Right atrium auricular region (tissue), 2 donors: ENCODE measurements at places on chromosomes 11 and 22. TPM values are rescaled to one million over a fixed set of nuclear protein-coding genes. Genes with fewer than 3 reads are reported as not detected.

DNA sequence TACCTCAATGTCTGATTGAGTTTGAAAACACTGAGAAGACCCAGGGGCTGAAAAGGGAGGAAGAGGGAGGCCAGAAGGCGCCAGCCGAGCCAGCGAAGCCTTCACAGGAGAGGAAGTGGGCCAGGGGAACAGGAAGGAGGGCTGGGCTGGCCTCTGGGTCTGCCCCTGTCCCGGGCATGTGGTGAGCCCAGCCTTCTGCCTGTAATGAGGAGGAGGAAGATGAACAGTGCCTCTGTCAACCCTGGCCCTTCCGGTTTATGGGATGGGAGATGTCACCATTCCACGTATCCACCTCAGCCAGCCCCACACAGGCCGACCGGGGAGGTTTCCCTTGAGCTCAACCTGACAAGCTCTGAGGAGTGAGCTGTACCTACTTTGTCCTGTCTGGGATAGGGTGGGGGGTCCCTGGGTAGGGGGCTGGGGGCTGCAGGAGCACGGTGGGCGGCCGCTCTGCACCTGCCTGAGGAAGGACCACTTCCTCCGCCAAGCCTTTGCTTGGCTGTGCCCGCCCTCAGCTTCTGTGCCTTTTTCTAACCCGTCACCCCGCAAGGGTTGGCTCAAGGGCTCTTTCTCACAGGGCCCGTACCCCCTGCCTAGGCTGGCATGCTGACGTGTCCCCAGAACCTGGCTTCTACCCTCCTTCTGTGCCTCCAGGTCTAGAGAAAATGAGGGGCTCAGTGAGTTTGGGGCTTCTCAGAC lies 2.0 kb downstream of the PARVG start:
- peak; percentile 67 for DNase-seq

- no peak for DNase-seq
Observed at GRCh38 chr22:33013531-33014162, 44.5 kb downstream of the SYN3 start.

Gene HBE1
- total RNA-seq = not detected

GRCh38 chr11:95524314-95525036 lies 265.1 kb downstream of the FAM76B start:
- DNase-seq = no peak

DNA sequence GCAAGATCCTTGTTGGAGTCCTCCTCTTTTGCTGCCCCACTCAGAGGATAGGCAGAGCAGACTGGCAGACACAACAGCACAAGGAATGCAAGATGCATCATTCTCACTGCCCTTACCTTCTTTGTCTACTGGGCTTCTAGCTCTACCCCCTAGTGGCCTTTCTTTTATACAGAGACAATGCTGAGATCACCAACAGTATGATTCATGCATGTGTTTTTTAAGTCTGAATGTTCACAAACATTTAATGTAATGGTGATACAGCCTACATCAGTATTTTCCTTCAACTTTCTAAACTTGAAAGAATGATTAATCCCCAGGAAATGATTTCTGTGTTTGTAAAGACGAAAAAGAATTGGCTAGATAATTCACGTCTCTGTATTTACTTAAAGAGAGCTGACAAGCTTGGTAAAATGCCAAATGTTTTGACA lies at the start of gene MMP10:
MMP10 (minus strand) TSS at position 138 of the 428 bp plus-strand sequence; CDS start at position 101, 37 bp downstream.
- no peak for DNase-seq

Gene CYTH4
- 5.9 TPM for total RNA-seq

DNA sequence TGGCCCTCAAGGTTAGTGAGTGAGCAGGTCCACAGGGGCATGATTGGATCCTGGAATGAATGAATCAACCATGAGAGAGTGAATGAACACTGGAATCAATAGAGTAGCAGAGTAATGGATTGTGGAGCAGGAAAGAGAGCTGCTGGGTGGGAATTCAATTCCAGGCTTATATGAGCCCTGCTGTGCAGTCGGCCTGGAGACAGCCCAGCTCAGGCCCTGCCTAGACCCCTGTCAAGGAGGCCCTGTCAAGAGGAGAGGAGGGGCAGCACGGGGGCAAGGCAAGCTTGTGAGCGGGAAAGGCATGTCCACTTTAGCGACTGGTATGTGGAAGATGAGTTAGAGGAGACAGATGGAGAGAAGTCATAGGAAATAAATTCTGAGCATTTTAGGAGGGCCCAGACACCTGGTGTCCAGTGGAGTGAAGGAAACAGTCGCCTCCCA lies 1.3 kb upstream of the FOLR1 start:
- no peak for DNase-seq

- no peak for DNase-seq
Observed at GRCh38 chr11:40253166-40253565, 1206.3 kb downstream of the LRRC4C start.

DNA sequence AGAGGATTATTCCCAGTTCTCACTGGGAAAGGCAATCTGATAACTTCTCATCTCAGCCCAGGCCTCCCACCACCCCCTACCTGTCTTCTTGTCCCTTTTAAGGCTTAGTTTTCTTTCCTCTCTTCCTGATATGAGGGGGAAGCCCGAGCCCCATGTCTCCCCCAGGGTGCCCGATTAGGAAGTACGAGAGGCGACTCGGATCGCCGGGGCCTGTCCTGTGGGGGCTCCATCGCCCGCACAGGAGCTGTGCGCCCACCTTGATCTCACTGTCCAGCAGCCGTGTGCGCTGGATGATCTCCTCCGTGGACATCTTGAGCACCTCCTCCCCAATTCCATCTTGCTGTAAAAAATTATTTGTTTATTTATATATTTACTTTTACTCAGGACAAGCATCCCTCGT lies 628 bp downstream of the PSMC3 start:
- no peak for DNase-seq

DNA sequence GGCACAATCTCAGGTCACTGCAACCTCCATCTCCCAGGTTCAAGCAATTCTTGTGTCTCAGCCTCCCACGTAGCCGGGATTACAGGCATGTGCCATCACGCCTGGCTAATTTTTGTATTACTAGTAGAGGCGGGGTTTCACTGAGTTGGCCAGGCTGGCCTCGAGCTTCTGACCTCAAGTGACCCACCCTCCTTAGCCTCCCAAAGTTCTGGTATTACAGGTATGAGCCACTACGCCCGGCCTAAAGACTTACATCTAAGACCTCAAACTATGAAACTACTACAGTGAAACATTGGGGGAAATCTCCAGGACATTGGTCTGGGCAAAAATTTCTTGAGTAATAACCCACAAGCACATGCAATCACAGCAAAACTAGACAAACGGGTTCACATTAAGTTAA lies 13.8 kb upstream of the FAM181B start:
- no peak for DNase-seq

DNA sequence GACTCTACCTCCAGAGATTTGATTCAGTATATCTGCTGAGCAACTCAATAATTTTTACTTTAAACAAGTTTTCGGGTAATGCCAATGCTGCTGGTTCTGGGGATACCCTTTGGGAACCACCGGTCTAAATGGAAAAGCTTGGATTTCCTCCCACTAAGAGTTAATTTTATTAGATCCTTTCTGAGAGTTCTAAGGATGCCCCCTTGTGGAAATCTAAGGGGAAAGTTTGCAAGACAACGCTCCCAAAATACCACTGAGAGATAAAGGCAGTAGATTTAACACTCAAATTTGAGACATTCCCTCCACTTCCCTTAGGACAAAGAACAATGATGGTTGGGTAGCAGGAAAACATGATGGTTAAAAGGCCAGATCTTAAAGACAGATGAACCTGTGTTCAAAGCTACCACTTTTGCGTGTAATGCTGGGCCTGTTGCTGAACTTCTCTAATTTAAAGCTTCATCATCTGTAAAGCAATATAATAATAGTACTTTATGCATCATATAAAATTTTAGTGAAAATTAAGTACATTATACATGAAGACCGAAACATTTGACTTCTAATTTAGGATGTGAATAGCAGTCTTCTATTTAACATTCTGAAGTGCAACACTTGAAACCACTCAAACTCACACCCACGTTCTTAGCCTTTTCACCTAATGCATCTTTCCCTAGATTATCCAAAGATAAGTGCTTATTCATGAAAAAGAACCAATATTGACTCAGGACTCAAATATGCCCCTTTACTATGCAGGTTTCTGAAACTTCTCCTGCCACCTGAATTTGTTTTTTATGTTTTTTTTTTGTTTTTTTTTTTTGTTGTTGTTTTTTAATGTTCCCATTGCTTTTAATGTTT lies 110.1 kb upstream of the LUZP2 start:
- DNase-seq = no peak

DNA sequence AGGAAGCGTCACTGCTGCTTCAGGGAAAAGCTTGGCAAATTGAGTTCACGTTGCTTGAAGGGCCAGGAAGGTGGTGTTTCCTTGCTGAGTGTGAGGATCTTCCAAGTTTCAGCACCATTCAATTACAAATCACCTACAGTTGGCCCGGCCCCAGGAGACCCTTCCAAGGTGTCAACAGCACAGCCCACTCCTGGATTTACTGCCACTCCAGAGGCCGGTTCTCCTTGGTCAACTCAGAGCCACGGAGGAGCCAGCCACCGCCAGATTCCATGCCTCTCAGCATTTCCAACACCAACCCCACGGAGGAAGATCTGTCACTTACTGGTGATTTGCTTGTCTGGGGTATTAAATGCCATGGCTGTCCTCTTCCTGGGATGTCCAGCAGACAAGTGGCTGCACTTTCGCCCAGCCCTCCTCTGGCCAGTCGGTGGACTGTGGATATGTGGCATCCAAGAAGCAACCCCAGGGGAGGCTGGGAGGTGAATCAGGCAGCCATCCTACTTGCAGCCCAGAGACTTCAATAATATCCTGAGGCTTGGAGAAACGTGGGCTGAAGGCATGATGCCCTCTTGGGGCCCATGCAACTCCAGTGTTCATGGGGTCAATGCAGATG lies 74.1 kb upstream of the SHANK2 start:
- DNase-seq = no peak

Gene LMO1
- total RNA-seq = not detected

Gene DDTL
- not detected for total RNA-seq

DNA sequence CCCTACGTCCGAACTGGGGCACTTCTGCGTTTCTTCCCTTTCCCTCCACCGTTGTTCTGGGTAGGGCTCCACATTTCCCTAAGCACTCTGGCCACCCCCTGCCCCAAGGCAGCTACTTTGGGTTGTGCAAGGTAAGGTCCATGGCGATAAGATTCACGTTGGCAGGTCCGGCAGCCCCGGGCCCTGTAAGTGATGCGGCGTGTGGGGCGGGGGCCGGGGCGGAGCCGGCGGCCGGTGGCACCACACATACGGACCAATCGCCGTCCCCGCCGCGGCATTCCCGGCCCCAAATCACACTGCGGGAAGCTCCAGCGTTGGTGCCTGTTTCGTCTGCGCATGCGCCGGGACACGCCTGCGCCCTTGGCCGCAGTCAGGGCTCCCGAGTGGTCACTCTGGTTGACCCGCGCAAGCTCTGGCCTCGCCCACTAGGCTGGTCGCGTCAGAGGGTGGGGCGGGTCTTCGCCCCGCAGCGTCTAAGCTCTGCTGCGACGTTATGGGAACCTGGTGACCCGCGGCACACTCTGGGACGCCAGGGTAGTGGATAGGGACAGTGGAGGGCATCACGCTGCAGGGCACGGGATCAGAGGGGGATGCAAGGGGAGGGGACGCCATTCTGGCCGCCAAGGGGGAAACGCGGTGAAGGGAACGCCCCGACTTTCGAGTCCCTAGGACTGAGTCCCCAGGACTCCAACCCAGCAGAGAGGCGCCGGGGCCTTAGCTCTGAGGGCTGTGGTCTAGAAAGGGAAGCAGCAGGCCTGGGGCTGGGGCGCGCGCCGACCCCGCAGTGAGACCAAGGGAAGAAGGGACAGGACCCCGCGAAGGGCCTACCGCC lies 1.6 kb downstream of the FADS1 start:
- peak; percentile 98 for DNase-seq

DNA sequence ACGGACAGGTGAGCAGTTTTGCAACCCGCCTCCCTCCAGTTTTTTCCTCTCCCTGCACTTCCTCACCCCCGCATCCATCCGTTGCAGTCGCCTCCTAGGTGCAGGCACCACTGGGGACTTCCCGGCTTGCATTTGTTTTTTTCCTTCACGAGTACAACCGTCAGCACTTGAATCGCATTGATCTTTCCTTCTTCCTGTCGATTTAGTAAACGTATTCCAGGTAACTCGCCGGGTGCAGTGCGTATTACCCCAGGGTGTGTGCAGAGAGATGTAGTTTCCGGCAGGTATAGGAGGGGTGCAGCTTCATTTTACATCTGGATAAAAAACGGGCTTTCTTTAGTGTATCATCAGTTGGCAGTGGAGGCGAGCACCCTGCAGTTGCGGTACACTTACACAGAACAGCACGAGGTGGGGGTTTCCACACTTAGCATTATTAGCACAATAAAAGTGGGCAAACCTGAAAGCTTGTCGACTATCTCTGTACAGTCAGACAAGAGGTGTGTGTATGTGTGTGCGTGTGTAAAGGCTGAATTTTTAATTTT lies at the start of gene SORL1-AS1:
SORL1-AS1 (minus strand) TSS at position 359 of the 542 bp plus-strand sequence.
- DNase-seq = no peak

DNA sequence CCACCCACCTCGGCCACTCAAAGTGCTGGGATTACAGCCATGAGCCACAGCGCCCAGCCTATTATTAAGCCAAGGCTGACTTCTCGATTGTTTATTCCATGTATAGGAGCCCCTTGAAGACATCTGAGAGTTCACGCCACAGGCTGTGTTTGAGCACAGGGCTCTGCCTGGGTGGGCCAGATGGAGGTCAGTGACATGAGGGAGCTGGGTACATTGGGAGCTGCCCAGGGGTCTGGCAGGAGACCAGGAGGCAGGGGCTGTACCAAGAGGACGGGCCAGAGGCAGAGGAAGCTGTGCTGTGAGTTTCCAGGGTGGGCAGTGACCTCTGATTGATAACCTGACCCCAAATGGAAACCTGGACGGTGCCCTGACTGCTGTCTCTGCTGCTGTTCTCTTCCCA lies 5.4 kb downstream of the LMF2 start:
- no peak for DNase-seq

DNA sequence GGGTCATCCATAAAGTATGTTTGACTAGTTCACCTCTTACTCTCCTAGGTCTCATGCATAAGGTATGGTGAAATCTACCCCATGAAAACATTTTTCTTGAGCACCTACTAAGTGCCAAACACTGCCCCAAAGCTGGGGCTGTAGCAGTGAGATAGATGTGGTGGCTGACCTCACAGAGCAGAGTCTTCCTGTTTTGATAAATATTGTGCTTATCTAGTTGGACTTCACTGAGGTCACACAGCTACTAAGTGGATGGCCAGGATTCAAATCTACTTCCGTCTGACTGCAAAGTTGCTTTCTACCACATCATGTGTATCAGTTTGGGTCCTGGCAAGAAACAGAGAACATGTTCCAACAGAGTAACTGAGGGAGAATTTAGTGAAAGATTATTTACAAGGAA lies 6.4 kb upstream of the HTATIP2 start:
- no peak for DNase-seq

Gene PVALB
- not detected for total RNA-seq

Gene OR2AG1
- total RNA-seq = not detected

Gene SLC22A25
- total RNA-seq = not detected

- no peak for DNase-seq
Observed at GRCh38 chr11:77179048-77179447, 51.0 kb downstream of the MYO7A start.

GRCh38 chr11:128399251-128400121 lies 187.9 kb downstream of the ETS1 start:
- no peak for DNase-seq
